Esophagus squamous epithelium (tissue), 5 donors: ENCODE measurements at places on chromosomes 6 and 20. TPM values are rescaled to one million over a fixed set of nuclear protein-coding genes. Genes with fewer than 3 reads are reported as not detected.

DNA sequence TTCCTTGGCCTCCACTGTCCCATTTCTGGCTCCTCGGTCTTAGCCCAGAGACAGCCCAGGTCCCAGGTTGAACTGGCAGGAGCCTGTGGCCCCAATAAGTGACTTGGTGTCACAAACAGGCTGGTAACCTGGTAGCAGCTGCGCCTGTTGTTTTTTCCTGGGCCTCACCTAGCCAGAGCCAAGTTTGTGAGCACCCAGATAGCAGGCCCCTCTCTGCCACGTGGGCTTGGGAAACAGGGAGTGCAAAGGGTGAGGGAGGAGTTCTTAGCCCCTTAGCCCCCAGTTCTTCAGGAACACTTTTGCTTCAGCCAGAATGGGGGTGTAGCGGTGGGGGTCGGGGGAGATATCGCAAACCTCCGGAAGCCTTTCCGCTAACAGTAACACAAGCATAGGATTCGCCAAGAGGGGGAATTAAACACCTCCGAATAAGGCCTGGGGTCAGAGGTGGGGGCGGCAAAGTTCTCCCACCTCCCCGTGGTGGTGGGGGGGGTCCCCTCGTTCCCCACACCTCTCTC is 760 bp downstream of the C6orf132 start:
- DNase-seq, result no peak

- DNase-seq, result no peak
These were observed 542.0 kb upstream of the MARCKS start for GRCh38 chr6:113315165-113315564.

GRCh38 chr6:17986656-17987446 is 584 bp downstream of the KIF13A start:
- DNase-seq, result peak; percentile 3

DNA sequence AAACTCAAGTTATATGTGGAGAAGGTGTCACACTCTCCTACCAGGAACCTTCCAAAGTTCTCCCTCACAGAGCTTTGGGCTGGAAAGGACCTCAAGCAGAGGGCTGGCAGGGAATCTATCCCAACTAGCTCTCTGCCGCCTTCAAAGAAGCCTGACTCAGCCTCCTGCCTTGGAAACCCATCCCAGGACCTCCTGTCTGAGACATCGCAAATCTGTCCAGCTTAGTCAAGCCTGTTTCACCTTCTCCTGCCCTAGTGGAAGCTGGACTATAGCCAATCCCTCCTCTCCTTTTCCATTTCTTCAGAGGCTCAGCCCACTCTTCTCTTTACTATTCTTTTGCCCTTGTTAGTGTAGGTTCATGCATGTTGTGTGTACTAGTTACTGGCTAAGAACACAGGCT is 48.2 kb upstream of the FOXP4 start:
- DNase-seq, result no peak

BNIP5 gene
- total RNA-seq, result not detected

ADTRP gene
- total RNA-seq, result 2.5 TPM

DNA sequence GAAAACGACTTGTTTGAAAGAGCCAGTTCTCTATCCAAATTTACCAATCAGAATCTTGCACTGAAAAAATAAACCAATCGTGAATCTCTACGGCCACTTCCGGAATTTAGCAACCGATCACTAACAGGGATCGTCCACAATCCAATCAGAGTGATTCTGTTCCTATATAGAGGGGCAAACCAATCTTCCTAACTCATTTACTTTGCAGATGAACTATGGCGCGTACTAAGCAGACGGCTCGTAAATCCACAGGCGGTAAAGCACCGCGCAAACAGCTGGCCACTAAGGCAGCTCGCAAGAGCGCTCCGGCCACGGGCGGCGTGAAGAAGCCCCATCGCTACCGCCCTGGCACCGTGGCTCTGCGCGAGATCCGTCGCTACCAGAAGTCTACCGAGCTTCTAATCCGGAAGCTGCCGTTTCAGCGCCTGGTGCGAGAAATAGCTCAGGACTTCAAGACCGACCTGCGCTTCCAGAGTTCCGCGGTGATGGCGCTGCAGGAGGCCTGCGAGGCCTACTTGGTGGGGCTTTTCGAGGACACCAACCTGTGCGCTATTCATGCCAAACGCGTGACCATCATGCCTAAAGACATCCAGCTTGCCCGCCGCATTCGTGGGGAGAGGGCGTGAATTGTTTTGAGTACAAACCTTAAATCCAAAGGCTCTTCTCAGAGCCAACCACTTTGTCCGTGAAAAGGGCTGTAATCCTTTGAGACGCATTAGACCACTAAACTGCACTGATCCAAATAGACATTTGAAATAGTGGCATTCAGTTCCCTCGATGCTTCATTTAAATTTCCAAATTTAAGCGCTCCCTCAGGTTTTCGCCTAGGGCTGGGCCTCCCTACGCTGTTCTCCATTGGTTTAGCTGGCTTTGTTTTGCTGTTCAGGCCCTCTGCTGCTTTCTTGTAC is 138.0 kb downstream of the HFE start:
- DNase-seq, result no peak

GRCh38 chr6:151805286-151805840 is 2.1 kb upstream of the ESR1 start:
- DNase-seq, result no peak

DNA sequence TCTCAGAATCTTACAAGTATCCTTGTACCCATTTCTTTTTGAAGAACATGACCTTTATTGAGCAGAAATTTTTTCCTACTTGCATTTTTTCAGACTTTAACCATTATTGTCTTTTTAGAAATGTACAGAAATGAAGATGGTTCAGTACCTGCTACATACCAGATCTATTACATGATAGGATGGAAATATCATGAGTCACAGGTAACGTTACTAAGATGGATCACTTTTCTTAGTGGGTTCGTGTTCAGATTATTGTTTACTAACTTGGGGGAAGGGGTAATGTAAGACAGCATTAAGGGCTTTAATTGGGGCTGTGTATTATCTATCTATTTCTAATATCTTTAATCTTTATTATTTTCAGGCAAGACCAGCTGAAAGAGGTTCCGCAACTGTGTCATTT is 31.9 kb downstream of the NDUFAF5 start:
- DNase-seq, result no peak

GRCh38 chr20:43537921-43538877 is 20.6 kb upstream of the SGK2 start:
- no peak for DNase-seq

MRPS26 gene
- total RNA-seq, result 39.5 TPM

GRCh38 chr6:13485923-13486562 is 1.4 kb downstream of the GFOD1 start:
- no peak for DNase-seq

TRERF1 gene
- total RNA-seq, result 13.8 TPM

GRCh38 chr6:147787417-147787816 is 278.9 kb downstream of the SAMD5 start:
- DNase-seq, result no peak

GRCh38 chr20:22063753-22064152 is 358.3 kb downstream of the PAX1 start:
- DNase-seq, result no peak

OXT gene
- total RNA-seq, result not detected

GRCh38 chr6:90328004-90328403 is 31.4 kb upstream of the BACH2 start:
- no peak for DNase-seq

DNA sequence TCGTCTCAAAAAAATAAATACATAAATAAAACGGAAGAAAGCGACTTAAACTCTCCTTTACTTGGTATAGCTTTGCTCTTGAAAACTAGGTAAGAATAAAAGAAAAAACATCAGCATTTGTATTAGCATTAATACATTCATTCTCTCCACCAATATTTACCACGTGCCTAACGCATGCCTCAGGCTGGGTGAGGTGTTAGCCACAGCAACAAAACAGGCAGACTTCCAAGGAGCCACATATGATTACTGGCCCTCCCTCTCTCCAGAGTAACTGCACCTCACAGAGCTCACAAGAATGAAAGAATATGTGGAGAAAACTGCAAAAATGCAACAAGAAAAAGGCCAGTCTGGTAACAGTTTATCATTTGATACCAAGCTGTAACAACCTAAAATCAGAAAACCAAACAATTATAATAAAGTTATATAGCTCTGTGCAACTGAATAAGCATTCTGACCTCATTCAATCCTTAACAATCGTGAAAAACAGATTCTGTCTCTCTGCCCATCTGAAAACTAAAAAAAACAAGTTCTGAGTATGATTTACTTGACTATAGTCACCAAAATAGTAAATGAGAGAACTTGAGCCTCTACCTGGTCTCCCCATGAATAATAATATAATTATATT is 5.2 kb downstream of the NAPB start:
- DNase-seq, result no peak

ARMH2 gene
- not detected for total RNA-seq

DNA sequence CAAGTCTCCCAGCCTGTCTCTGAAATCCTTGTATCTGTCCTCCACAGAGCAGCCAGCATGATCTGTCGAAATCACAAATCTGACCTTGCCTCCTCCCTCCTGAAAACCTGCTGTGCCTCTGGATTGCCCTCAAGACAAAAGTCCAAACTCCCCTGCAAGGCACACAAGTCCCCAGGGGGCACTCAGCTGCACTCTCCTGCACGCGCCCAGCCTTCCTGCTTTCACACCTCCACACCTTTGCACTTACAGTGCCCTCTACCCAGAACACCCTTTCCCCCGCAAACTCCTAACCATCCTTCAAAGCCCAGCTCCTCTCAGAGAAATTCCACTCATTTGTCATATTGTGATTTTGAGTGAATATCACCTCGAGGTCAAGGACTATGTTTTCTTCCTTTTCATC is 83.4 kb upstream of the TOP1 start:
- no peak for DNase-seq

GRCh38 chr20:37852666-37853065 is 50.3 kb upstream of the VSTM2L start:
- DNase-seq, result no peak

GRCh38 chr6:119463081-119463626 is 113.6 kb upstream of the MAN1A1 start:
- DNase-seq, result no peak

DNA sequence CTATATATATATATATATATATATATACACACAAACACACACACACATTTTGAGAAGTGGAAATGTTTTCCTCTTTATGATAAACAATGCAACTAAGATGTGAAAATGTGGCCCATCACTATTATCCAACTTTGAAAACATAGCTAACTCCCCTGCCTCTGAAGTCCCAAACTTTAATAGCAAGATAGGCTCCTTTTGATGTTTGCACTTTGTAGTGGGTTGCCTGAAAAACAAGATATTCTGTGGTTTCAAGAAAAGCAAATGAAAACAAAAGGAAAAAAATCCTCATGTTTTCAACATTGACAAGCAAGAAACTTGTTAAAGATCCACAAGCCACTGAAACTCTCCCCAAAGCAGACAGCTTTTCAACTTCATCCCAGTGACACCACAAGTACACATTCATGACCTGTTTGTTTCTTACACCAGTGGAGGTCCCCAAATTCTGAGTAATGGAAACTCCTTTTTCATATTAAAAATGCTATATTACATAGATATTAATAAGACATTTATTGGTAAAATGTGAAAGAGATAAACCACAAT is 90.0 kb downstream of the IPCEF1 start:
- no peak for DNase-seq

C6orf163 gene
- 0.79 TPM for total RNA-seq

- no peak for DNase-seq
These were observed 1383.8 kb upstream of the MAP3K7 start for GRCh38 chr6:91970700-91971099.

DNA sequence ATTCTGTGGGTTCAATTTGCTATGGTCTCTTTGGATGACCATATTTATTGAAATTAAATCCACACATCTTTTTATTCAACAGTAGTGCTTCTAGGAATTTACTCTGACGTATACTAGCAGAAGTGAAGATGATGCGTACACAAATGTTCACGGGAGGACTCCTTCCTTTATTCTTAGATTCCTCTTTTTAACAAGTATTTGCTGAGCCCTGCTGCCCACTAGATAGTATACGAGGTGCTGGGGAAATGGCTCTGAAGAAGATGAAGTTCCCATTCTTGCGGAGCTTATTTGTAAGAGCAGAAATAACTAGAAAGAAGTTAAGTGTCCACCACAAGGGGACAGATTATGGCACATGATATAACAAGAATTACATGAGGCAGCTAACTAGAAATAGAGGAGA is 145.2 kb downstream of the DOK5 start:
- no peak for DNase-seq

DNA sequence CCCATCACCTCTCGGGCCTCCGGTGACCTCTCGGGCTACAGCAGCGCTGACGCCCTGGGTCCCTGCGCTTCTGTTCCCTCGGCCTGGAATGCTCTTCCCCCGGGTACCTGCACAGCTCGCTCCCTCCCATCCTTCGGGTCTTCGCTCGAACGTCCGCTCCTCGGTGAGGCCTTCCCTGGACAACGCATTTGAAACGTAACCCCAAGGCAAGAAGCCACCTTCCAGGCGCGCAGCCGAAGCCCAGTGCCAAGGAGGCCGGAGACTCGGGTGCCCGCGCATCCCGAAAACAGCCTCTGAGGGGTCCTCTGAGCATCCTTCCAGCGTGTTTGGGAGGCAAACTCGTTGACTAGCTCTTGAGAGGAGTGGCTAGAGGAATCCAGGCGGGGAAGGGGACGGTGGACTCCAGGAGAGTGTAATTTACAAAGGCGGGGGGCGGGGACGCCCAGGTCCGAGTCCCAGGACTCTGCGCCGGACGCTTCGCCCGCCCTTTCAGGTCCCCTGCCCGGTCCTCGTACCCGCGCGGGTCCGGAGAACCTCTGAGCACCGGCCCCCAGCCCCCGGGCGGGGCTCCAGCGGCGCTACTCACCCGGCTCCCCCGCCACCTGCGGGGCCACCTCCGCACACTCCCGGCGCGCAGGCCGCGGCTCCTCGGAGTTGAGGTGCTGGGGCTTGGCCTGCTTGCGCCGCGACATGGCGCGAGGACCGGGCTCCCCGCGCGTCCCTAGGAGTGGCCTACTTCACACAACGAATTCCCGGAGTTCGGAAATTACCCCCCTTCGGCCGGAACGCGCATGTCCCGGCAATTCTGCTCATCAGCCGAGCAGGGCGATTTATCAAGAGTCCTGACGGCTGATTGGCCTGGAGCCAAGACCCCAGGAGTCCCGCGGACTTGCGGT is 86.8 kb downstream of the ZFP64 start:
- DNase-seq, result no peak

DNA sequence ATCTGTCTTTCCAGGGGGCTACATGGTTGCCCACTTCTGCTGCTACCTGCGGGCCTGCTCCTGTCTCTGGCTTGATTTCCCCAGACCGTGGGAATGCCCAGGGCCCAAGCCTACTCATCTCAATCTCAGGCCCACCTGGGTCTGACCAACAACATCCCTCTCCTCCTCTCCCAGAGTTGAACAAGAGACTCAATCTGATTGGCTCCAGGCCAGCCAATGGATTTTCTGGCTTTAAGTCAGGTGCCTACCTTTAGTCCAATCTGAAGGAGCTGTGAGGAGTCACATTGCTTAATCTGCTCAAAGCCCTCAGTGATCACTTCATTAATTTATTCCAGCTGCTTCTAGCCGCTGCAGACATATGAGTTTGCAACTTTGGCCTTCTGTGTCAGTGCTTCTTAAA is 162.4 kb upstream of the KCNG1 start:
- DNase-seq, result no peak

- DNase-seq, result no peak
These were observed 112.9 kb downstream of the JARID2 start for GRCh38 chr6:15358579-15359327.

COL9A1 gene
- not detected for total RNA-seq

- DNase-seq, result no peak
These were observed 131.6 kb upstream of the AGPAT4 start for GRCh38 chr6:161405418-161405817.

- no peak for DNase-seq
These were observed 82.3 kb downstream of the GMPR start for GRCh38 chr6:16320533-16321340.

GRCh38 chr6:24051942-24052589 is 73.9 kb upstream of the NRSN1 start:
- DNase-seq, result no peak
